ENCODE measurements at places on chromosomes 6 and 20. TPM values are rescaled to one million over a fixed set of nuclear protein-coding genes. Genes with fewer than 3 reads are reported as not detected.

SLC17A3 gene
- polyA plus RNA-seq = 0.04 TPM

- no peak for DNase-seq
Observed at GRCh38 chr20:57465486-57465885, 59.5 kb downstream of the CTCFL start.

DNA sequence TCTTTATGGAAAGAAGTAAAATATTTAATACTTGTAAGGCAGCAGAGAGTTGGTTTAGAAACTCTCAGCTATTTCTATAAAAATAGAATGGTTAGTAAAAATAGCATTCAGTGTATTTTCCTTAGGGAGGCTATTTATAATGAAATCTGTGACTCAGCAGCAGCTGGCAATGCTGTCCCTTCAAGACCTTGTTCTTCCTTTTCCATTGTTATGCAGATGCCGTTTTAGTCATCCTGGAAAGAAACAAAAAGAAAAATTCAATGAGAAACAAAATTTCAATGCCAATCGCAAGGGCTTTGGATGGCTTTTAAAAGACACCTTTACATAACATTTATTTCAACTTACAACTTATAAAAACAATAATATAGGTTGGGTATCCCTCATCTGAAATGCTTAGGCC is 17.5 kb downstream of the MPC1 start:
- no peak for DNase-seq

SRC gene
- 70.8 TPM for polyA plus RNA-seq

- DNase-seq = no peak
Observed at GRCh38 chr6:3882866-3883265, 33.7 kb downstream of the FAM50B start.

DNA sequence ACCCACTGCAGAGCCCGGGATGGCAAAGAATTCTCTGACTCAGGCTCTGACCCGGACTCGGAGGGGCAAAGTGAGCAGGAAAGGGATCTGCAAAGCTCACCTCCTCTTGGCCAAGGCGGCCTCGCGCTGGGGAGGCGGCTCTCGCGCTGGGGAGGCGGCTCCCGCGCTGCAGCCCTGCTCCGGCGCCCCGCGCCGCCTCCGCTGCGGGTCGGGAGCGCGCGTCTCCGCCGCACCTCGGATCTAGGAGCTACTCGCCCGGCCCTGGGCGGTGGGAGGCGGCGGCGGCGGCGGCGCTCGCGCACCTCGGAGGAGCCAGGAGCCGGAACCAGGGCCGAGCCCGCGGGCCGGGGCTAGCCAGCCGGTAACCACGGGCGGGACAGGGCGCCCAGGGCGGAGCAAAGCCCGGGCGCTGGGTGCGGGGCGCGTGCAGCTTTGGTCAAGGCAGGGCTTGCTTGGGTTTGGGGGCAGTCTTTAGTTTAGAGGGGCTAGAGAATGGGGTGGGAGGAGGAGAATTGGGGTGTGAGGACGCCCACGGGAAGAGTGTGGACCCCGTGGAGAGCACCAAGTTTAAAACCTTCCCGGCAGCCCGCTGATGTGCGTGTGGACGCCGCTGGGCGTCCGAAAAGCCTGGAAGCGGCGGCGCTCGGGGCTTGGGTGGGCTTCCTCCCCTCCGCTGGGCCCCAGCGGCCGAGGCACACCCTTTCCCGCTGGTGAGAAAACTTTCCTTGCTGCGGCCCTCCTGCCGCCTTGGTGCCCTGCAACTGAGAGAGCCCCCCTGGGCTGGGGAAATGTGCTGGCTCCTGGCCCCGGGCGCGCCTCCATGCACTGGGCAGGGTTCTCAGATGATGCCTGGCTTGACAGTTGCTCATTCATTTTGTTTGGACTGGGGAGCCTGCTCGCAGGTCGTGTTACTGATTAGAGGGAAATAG is at the start of gene MRAP2:
TSS of gene MRAP2 (plus strand) at position 250 of the 929 bp plus-strand sequence. CDS start 21,547 bp downstream, outside the sequence.
- DNase-seq = peak; percentile 51

DNA sequence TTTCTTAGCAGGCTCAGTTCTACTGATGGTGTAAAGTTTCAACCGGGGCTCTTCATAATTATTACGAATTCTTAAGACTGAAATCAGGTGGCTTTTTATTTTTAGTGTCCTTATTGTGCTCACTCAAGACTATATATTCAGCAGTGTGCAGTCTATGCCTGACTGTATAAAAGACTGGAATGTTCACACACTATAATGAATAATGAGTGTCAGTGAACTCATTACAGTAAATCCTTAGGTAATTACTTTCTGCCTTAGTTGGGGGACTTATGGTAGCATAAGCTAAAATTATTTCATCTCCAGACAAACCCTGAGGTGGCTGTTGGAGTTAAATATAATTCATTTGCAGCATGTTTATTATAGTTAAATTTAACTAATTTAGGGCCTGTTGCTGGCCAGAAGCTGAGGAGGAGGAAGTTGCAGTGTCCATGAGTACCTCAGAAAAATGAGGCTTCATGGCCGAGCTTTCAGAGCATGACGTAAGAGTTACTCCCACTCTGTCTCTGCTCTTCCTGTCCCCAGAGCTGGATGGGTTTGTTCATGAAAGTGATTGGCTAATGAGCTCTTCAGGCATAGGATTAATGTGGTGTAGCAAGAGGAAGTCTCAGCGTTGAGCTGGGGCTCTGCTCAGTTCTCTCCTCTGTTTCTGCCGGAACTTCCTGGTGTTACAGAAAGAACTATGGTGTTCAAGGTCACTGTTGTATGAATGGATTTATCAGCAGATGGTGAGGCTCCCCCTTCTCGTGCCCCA is 335.7 kb downstream of the NRN1 start:
- DNase-seq = peak; percentile 15
